ENCODE measurements at places on chromosomes 3 and 15. TPM values are rescaled to one million over a fixed set of nuclear protein-coding genes. Genes with fewer than 3 reads are reported as not detected.

RTP1 gene
- not detected for total RNA-seq

INKA1 gene
- total RNA-seq, result 0.63 TPM

NMNAT3 gene
- 1.5 TPM for total RNA-seq

GRCh38 chr3:112777811-112778210 is 68.9 kb downstream of the CD200R1L start:
- no peak for DNase-seq

- no peak for DNase-seq
These were observed 24.9 kb upstream of the KBTBD12 start for GRCh38 chr3:127889976-127890650.

GRCh38 chr3:50190936-50191660 is at the start of gene GNAT1:
Gene GNAT1 (plus strand): TSS chr3:50191610. CDS start chr3:50191726, 116 bp downstream.
- no peak for DNase-seq

GRCh38 chr3:69212411-69213160 is 90.2 kb upstream of the LMOD3 start:
- no peak for DNase-seq

Measured in left lobe of liver (tissue), 2 donors.